ENCODE measurements at places on chromosomes 5 and 9. TPM values are rescaled to one million over a fixed set of nuclear protein-coding genes. Genes with fewer than 3 reads are reported as not detected.
A peak's percentile ranks its signal among the peaks of the same experiment; 100 is the strongest.

Gene PRLR
- not detected for total RNA-seq

Gene OGN
- not detected for total RNA-seq

Gene SUSD1
- 23.2 TPM for total RNA-seq

Gene ZNF879
- total RNA-seq, result 0.83 TPM

Gene LMX1B
- total RNA-seq, result not detected

Gene FBXL7
- total RNA-seq, result not detected

Gene OBP2A
- not detected for total RNA-seq

Gene GRIN3A
- total RNA-seq, result not detected

GRCh38 chr5:109935833-109936490, 246.2 kb downstream of the MAN2A1 start:
- no peaks in the 10 kb centered on the region for H3K4me1 ChIP-seq

GRCh38 chr9:103068753-103069152, 73.6 kb downstream of the CYLC2 start:
- no peaks in the 10 kb centered on the region for H3K4me1 ChIP-seq
- DNase-seq, result no peak
- H3K27ac ChIP-seq, result no peak overlapping the region
- H3K36me3 ChIP-seq, result no peaks in the 10 kb centered on the region
- H3K27me3 ChIP-seq, result no peaks in the 10 kb centered on the region

DNA sequence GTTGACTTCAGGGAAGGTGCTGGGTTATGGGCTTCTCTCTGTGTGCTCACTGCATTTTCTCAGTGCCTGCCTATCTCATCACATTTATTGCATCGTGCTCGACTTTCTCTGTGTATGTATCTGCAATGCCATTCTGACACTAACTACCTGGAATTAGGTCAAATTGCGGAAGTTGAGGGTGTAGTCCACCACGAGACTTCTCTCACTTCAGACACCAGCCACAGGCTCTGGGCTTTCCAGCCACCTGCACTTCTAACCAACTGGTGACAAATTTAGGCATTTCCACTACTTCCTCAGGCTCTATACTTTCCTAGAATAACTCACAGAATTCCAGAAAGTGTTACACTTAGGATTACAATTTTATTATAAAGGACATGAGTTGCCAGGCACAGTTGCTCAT, 188.6 kb upstream of the ZNF608 start:
- H3K27ac ChIP-seq, result no peak overlapping the region
- no peaks in the 10 kb centered on the region for H3K4me1 ChIP-seq
- no peaks in the 10 kb centered on the region for H3K27me3 ChIP-seq

DNA sequence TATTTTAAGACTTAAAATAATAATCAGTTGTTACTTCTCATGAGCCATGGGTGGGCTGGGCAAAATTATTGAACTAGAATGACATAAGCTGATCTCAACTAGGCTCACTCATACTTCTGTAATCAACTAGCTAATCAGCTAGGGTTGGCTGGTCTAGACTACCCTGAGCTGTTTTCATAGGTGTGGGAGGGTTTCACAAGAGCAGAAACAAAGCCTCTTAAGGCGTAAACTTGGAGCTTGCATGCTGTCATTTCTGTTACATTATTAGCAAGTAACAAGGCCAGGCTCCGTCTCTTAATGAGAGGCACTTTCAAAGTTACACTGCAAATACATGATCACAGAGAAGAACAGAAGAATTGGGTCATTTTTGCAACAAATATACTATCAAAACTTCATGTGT, 57.2 kb upstream of the GHR start:
- DNase-seq, result no peak
- no peak overlapping the region for H3K4me3 ChIP-seq
- no peak overlapping the region for H3K27ac ChIP-seq
- H3K27me3 ChIP-seq, result 0 out of 2 replicates have a peak, but pooled peaks cover 5% of the 10 kb centered on the region

DNA sequence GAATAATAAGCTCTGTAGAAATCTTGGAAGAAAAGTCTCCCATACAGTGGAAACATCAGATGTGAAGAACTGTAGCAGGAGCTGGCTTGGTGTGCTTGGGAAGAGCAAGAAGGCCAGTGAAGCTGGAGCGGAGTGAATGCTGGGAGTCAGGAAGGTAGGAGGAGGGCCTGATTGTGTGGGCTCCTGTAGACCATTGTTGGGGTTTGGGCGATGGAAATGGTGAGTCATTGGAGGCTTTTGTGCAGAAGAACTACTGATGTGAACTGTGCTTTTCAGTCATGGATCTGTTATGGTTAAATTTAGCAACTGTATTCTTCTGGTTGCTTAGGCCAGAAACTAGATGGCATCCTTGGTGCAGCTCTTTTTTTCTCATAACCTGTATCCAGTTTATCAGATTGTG, 2.3 kb downstream of the ICE1 start:
- H3K27me3 ChIP-seq, result no peaks in the 10 kb centered on the region
- peaks cover 32% of the 10 kb centered on the region for H3K4me1 ChIP-seq
- DNase-seq, result no peak
- H3K36me3 ChIP-seq, result peaks cover 15% of the 10 kb centered on the region
- peak overlapping the region; percentile 86 for H3K4me3 ChIP-seq

- H3K27ac ChIP-seq, result no peak overlapping the region
- no peaks in the 10 kb centered on the region for H3K27me3 ChIP-seq
Measured at GRCh38 chr9:106880081-106880480, 17.1 kb downstream of the ZNF462 start.

DNA sequence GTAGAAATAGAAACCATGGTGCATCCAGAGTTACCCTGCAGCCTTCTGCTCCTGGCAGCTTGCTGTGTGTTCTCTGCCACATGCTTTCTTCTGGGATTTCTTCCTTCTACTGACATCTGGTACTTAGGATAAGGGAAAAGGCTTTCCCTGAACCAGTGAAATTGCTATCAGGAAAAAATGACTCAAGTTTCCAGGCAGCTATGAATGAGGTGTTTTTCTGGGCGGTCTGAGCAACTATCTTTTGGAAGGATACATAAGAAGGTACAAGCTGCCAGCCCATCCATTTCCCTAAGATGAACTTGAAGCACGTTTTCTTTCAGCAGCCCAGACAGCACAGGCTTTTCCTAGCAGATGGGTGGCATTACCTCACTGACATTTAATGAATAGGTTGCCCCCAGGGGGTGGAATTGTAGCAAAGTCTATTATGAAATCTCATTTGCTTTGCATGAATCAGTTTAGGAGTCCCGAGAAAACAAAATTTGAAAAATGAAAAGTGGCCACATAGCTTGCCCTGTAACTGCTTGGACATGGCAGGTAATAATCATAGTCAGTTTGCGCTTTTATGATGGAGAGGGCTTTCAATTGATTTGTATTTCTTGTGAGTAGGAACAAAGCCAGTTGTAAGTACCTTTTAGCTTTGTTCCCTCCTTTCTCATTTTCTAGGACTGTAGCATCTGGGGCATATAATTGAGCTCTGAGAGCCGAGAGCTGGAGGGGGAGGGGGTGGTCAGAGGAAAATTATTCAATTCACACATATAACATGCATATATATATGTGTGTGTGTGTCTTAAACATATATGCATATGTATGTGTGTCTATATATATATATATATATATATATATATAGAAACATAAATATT, 108.5 kb downstream of the C9orf152 start:
- peaks cover 26% of the 10 kb centered on the region for H3K4me1 ChIP-seq
- H3K27me3 ChIP-seq, result no peaks in the 10 kb centered on the region
- no peaks in the 10 kb centered on the region for H3K36me3 ChIP-seq

DNA sequence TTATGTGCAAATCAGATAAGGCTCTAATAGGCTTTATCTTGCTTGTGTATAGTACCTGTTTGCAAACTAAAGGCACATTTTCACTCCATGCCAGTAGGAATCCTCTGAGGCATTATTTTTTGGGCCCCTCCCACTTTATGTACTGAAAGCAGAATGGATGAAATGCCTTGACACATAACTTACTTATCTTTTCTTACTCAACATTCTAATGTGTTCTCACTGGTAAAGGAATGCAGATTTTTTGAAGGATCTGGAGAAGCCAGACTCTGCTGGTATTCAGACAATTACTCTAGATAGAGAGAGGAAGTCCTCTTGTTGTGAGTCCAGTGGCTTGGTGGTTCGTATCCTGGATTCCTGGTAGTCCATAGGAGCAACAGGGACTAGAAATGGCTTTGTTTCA, 336.7 kb downstream of the CCDC171 start:
- H3K27me3 ChIP-seq, result no peaks in the 10 kb centered on the region
- no peaks in the 10 kb centered on the region for H3K4me1 ChIP-seq

- no peaks in the 10 kb centered on the region for H3K4me1 ChIP-seq
- no peaks in the 10 kb centered on the region for H3K27me3 ChIP-seq
- DNase-seq, result no peak
Measured at GRCh38 chr5:117318528-117318927, 743.9 kb upstream of the SEMA6A start.

DNA sequence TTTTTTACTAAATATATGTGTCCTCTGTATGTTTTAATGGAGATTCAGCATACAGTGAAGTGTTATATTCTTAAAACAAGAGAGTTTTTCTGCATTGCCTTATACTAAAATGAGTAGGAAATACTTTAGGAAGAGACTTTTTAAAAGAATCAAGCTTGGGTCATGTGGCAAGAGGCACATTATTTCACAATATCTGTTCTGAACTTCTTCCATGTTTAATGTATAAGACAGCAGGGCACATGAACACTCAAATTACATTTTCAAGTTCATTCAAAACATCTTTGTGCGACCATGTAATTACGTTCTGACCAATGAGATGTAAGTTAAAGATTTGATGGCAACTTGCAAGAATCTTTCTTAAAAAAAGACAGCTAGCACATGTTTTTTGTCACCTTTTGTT, 1055.9 kb downstream of the NR2F1-AS1 start:
- H3K27me3 ChIP-seq, result no peaks in the 10 kb centered on the region
- H3K27ac ChIP-seq, result no peak overlapping the region
- no peak for DNase-seq
- H3K4me1 ChIP-seq, result no peaks in the 10 kb centered on the region
- no peak overlapping the region for H3K4me3 ChIP-seq
- no peaks in the 10 kb centered on the region for H3K36me3 ChIP-seq

DNA sequence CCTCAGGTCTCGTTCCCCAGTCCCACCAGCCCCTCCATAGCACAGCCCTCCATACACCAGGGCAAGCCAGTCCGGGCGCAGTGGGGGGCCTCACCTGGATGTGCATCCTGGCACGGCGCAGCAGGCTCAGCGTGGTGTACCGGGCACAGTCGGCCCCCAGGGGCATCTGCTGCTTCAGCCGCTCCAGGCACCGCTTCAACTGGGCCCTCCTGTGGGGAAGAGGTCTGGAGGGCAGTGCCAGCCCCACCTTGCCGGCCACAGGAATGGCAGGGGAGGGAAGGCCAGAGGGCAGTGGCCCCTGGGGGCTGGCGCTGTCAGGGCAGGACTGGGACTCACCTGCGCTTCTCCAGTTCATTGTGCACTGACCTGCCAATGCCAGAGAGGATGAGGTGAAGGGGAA, 1.4 kb downstream of the MXD3 start:
- H3K4me3 ChIP-seq, result no peak overlapping the region
- peaks cover 3% of the 10 kb centered on the region for H3K36me3 ChIP-seq
- H3K27me3 ChIP-seq, result no peaks in the 10 kb centered on the region
- H3K27ac ChIP-seq, result no peak overlapping the region

DNA sequence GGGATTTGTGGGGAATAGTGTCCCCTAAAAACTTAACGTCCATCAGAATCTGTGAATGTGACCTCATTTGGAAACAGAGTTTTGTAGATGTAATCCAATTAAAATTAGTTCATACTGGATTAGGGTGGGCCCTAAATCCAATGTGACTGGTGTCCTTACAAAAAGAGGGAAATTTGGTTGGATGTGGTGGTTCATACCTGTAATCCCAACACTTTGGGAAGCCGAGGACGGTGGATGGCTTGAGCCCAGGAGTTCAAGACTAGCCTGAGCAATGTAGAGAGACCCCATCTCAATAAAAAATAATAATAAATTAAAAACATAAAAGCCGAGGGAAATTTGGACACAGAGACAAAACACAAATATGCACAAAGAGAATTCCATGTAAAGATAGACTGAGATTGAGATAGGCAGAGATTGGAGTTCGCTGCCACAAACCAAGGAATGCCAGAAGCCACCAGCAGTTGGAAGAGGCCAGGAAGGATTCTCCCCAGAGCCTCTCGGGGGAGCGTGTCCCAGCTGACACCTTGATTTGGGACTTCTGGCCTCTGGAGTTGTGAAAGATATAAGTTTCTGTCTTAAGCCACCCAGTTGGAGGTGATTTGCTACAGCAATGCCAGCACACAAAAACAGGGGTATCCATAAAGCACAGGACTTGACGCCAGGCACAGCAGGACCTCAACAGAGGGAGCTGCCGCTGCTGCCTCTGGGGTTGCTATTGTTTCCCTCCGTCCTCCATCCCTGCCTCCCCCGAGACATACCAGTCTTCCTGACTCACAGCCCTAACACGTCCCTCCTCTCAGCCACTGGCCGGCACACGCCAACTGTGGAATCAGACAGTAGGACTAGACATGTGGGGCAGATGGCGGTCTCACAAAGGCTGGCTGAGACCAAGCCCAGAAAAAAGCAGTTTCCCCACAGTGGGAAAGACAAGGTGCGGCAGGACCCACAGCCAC, 73.8 kb upstream of the IL17B start:
- H3K36me3 ChIP-seq, result no peaks in the 10 kb centered on the region
- DNase-seq, result peak; percentile 57
- no peaks in the 10 kb centered on the region for H3K27me3 ChIP-seq
- no peak overlapping the region for H3K27ac ChIP-seq

- H3K27ac ChIP-seq, result no peak overlapping the region
- H3K4me1 ChIP-seq, result no peaks in the 10 kb centered on the region
- H3K36me3 ChIP-seq, result no peaks in the 10 kb centered on the region
- no peak for DNase-seq
- H3K4me3 ChIP-seq, result no peak overlapping the region
- no peaks in the 10 kb centered on the region for H3K27me3 ChIP-seq
Measured at GRCh38 chr5:164148292-164148691, 642.9 kb downstream of the MAT2B start.

DNA sequence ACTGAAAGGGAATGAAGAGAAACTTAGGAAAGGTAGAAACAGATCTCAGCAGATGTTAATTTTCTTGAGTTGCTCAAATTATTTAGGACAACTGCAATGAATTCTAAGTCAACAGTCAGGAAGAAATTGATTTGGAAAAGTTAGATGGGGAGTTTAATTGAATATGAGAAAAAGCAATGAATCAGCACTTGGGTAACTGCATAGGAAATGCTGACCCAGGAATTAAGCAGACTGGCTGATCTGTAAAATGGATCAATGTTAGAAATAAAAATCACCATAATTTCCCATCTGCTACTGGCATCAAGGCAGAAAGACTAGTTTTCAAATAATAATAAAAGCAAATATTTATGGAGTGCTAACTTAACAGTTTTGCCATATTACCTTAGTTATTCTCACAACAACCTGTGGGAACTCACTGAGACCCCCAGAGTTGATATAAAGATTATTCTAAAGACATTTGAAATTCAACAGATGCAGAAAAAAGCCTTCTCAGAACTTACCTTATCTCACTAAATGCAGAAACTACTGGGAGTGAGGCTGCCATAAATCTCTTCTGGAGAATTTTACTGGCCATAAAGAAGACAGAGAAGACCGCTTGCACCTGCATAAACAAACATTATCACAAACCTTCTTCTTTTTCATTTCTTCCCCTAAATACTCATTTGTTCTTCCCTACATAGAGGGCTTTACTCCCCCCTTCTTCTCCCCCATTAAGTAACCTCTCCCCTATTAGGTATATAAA, 22.8 kb upstream of the SLC12A2 start:
- H3K4me3 ChIP-seq, result no peak overlapping the region
- H3K27ac ChIP-seq, result no peak overlapping the region
- H3K36me3 ChIP-seq, result no peaks in the 10 kb centered on the region
- no peak for DNase-seq
- peaks cover 13% of the 10 kb centered on the region for H3K4me1 ChIP-seq

Measured in PC-9 (cell line).